Cardiac muscle cell (in vitro differentiated cells and primary cell): ENCODE measurements at places on chromosomes 2 and 18. TPM values are rescaled to one million over a fixed set of nuclear protein-coding genes. Genes with fewer than 3 reads are reported as not detected.

- H3K27me3 ChIP-seq: no peaks in the 10 kb centered on the region
- no peaks in the 10 kb centered on the region for H3K4me1 ChIP-seq
- no peaks in the 10 kb centered on the region for H3K36me3 ChIP-seq
- no peak overlapping the region for H3K4me3 ChIP-seq
Observed at GRCh38 chr2:3039188-3040065, 338.2 kb downstream of the EIPR1 start.

Gene ABCG5
- polyA plus RNA-seq: not detected in 2 replicates

DNA sequence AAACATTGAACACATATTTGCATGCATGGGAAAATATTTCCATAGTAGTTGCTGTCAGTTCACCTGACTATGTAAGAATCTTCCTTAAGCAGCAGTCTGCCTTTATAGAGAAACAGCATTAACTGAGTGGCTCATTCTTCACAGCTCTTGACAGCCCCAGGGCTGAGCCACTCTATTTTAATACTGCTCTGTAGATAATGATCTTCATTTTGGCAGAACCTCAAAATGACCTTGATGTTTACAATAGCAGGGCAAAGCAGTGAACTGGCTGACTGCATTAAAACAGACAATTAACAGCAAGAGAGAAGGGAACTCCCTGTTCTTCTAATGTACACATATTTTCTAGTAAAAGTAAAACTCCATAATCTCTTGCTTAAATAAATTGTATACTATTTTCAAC, 580.6 kb upstream of the SOX11 start:
- H3K4me1 ChIP-seq: peaks cover 11% of the 10 kb centered on the region
- H3K36me3 ChIP-seq: no peaks in the 10 kb centered on the region
- DNase-seq: no peak
- no peaks in the 10 kb centered on the region for H3K27me3 ChIP-seq

Gene RND3
- polyA plus RNA-seq: 4.2 and 4.3 TPM in 2 replicates

- no peaks in the 10 kb centered on the region for H3K4me1 ChIP-seq
- DNase-seq: no peak
- H3K27ac ChIP-seq: no peak overlapping the region
- no peak overlapping the region for H3K4me3 ChIP-seq
- H3K36me3 ChIP-seq: no peaks in the 10 kb centered on the region
Observed at GRCh38 chr18:64618390-64618789, 469.5 kb upstream of the LINC00305 start.

DNA sequence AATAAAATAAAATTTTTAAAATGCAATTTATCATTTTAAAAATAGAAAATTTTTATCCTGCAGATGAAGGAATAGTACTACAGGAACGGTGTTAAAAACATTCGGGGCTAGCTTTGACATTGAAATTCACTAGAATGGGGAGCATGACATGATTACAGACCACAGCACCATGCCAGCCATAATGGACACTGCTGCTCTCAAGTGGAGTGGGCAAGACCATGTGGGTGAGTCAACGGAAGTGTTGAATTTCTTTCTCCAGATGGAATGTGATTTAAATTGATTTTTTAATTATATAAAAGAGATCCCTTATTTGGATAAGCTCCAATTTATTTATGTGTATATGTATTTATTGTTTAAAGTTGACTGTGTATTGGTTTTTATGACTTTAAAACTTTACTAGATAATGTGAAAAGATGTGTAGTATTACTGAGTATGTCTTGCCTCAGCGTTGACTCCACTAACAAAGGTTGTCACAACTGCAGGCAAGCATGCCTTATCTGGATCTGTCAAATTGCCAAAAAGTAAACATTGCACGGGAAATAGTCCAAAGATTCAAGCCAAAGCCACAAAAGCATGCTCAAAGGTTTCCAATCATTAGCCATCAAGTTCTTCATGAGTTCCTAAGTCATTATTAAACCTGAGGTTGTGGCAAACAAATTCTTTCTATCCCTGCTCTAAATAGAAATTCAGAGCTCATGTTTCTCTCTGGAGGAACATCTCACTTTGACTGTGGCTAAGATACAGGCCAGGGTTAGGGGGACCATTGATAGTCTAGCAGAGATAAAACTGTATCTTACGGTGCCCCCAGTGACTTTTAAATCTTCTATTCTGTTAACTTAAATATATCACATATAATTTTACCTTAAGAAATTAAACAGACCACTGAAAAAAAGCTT, 536.9 kb downstream of the TMX3 start:
- no peaks in the 10 kb centered on the region for H3K4me1 ChIP-seq
- H3K27me3 ChIP-seq: no peaks in the 10 kb centered on the region
- DNase-seq: peak; percentile 93
- no peak overlapping the region for H3K4me3 ChIP-seq
- no peaks in the 10 kb centered on the region for H3K36me3 ChIP-seq
- H3K27ac ChIP-seq: no peak overlapping the region

Gene NT5DC4
- not detected in 2 replicates for polyA plus RNA-seq

DNA sequence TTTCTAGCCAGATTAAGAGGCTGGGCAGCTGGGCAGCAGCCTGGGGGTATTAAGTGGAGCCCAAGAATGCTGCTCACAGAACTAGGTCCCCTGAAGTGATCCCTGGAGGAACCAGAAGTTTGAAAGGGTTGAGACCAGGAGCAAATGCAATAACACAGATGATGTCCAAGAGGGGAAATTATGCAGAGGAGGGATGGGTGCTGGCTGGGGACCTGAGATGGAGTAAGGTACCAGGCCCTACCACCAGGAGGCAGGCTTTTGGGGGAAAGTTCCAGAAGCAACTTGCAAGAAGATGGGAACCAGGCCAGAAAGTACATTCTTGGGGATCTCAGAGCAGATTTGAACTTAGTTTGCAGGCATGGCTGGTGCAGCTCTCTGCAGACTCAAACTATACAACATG, 175.1 kb downstream of the NCK2 start:
- no peak overlapping the region for H3K4me3 ChIP-seq
- no peaks in the 10 kb centered on the region for H3K27me3 ChIP-seq
- H3K36me3 ChIP-seq: no peaks in the 10 kb centered on the region
- DNase-seq: peak; percentile 78
- no peak overlapping the region for H3K27ac ChIP-seq
- H3K4me1 ChIP-seq: no peaks in the 10 kb centered on the region

Gene LBX2
- polyA plus RNA-seq: 1.7 TPM in 1 of 2 replicates, not detected in the other

DNA sequence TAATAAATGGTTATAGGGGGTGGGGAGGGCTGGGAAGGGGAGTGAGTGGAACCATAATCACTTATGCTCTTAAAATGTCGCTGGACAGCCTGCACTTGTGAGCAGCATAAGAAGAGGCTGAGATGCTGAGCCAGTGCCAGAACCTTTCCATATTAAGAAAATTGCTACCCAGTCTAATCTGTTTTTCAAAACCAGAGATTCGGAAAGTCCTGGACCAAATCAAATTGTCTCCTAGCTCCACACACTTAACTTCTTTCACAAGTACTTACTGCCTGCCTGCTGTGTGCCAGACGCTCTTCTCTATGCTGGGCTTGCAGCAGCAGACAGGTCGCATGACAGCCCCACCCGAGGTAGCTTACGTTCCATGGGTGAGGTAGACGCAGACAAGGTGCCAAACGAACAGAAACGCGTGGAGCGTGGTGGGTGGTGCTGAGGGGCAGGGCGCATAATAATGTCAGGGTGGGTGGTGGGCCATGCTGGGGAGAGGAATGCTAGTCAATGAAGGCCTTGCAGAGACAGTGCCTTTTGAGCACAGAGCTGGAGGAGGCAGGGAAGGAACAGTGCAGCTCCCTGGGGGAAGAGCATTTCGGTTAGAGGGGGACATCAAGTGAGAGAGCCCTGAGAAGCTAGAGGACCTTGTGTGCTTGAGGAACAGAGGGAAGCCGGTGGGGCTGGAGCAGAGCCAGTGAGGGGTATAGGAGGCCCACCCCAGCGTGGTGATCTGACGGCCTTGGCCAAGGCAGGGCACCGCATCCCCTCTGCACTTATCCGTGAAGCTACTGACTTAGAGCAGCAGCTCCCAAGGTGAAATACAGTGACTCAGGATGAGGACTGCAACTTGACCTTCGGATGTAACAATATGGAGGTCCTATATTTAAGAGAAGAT, 123.5 kb upstream of the DAPL1 start:
- H3K27ac ChIP-seq: no peak overlapping the region
- no peak for DNase-seq
- H3K27me3 ChIP-seq: no peaks in the 10 kb centered on the region
- H3K4me3 ChIP-seq: no peak overlapping the region

DNA sequence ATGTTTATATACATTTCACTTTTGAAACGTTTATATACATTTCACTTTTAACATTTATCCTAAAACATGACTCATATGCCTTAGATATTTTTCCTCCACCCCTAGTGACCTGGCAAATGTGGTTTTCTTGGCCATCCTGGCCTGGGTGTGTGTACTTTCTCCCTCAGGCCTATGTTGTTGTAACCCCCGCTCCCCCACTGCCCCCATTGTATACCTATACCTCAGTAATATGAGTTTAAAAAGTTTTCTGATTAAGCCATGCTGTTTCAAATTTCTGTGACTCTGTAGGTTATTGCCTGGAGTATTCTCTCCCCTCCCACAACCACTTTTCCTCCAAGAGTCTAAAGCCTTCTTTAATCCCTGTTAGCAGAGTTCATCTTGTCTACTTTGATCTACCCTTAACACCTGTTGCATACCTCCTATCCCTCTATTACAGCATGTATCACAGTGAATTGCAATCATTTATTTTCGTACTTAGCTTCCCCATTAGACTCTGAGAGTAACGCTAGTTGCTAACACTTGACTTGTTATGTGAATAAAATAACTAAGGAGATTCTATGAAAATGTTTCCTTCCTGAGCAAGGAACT, 67.9 kb downstream of the LCLAT1 start:
- H3K4me1 ChIP-seq: peaks cover 74% of the 10 kb centered on the region
- DNase-seq: peak; percentile 6
- peak overlapping the region; percentile 86 for H3K27ac ChIP-seq
- no peaks in the 10 kb centered on the region for H3K27me3 ChIP-seq
- H3K36me3 ChIP-seq: no peaks in the 10 kb centered on the region
- no peak overlapping the region for H3K4me3 ChIP-seq

Gene CYS1
- 0.10 and 1.1 TPM in 2 replicates for polyA plus RNA-seq

GRCh38 chr2:142314164-142314563, 183.3 kb upstream of the LRP1B start:
- no peak for DNase-seq
- no peak overlapping the region for H3K27ac ChIP-seq
- H3K4me3 ChIP-seq: no peak overlapping the region
- H3K27me3 ChIP-seq: no peaks in the 10 kb centered on the region
- H3K36me3 ChIP-seq: no peaks in the 10 kb centered on the region
- H3K4me1 ChIP-seq: no peaks in the 10 kb centered on the region

GRCh38 chr18:63725682-63726480, 23.1 kb downstream of the SERPINB11 start:
- no peaks in the 10 kb centered on the region for H3K27me3 ChIP-seq
- H3K4me3 ChIP-seq: no peak overlapping the region
- no peaks in the 10 kb centered on the region for H3K36me3 ChIP-seq
- no peaks in the 10 kb centered on the region for H3K4me1 ChIP-seq

DNA sequence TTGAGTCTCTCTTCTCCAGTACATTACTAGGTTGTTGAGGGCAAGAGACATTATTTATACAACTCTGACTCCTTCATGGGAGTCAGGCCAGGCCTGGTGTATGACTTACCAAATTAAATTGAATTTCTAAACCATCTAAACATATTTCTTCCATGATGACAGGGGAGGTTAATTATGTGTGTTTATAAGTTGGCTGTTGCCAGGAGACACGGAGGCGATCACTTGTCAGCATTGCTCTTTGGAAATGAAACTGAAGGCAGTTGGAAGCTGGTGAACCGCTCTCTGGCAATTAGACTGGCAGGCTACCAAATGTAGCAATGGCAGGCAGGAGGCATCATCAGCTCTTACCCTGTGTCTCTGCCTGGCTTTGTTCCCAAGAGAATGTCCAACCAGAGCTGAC, 241.4 kb downstream of the KCNS3 start:
- H3K4me3 ChIP-seq: no peak overlapping the region
- peak; percentile 9 for DNase-seq
- H3K4me1 ChIP-seq: no peaks in the 10 kb centered on the region

DNA sequence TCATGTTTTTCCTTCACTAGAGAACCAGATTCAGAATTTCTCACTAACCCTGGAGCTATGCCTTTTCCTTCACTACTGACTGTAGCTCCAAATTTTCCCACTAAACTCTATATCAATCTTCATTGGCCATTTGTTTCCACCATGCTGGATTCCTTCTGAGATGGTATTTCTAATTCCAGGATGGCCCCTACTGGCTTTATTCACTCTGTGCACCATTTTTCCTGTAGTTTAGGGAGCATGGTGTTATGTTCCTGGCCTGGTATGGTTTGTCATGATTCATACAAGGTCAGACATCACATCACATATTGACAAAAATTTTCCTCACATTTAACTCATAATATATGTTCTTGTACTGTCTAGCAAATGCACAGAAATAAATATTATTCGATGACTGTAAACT, 229.2 kb upstream of the TFPI start:
- no peaks in the 10 kb centered on the region for H3K4me1 ChIP-seq
- DNase-seq: no peak
- H3K27ac ChIP-seq: no peak overlapping the region
- no peak overlapping the region for H3K4me3 ChIP-seq
- no peaks in the 10 kb centered on the region for H3K27me3 ChIP-seq

DNA sequence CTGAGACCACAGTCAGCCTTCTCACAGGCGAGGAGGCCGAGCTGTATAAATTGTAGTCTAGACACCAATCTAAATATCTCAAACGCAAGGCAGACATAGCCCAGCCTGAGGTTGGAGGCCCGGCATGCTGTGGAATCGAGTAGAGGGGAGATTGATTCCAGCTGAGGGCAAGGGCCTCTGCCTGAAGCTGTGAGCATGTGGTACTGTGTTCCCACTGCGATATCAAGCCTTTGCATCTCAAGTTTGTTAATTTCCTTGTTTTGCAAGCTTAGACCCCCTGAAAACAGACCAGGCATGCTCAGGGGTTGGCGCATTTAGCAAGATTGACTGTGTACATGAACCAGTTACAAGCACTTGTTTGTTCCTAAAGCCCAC, 65.1 kb upstream of the FOSL2 start:
- no peaks in the 10 kb centered on the region for H3K27me3 ChIP-seq
- DNase-seq: no peak
- H3K4me3 ChIP-seq: no peak overlapping the region
- no peaks in the 10 kb centered on the region for H3K36me3 ChIP-seq
- no peaks in the 10 kb centered on the region for H3K4me1 ChIP-seq

Gene ELOA2
- 0.32 TPM in 1 of 2 replicates, not detected in the other for polyA plus RNA-seq

DNA sequence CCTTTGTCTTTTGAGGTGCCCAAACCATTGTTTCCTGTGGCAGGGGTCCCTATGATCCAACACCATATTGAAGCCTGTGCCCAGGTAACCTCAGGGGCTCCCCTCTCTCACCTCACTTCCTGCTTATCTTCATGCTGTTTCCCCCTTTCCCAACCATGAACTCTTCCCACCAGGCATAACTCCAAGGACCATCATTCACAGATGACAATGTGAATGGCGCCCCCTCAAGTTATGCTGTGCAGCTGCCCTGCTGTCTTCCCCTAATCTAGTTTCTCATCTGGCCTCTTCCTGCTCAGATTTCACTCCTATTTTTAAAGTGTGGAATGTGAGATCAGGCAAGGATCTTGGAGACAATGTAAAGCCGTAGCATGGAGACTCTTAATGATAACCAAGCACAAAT, 1.4 kb downstream of the GMPPA start:
- H3K4me3 ChIP-seq: no peak overlapping the region
- H3K27me3 ChIP-seq: peaks cover 8% of the 10 kb centered on the region
- no peaks in the 10 kb centered on the region for H3K36me3 ChIP-seq
- no peak for DNase-seq
- peaks cover 25% of the 10 kb centered on the region for H3K4me1 ChIP-seq

- no peak overlapping the region for H3K27ac ChIP-seq
- no peak overlapping the region for H3K4me3 ChIP-seq
- no peak for DNase-seq
- no peaks in the 10 kb centered on the region for H3K27me3 ChIP-seq
- H3K4me1 ChIP-seq: peaks cover 24% of the 10 kb centered on the region
Observed at GRCh38 chr2:144048631-144049060, 471.3 kb downstream of the ZEB2 start.
